ENCODE measurements at places on chromosomes 12 and 14.

GRCh38 chr14:96104469-96105057 lies 65.4 kb downstream of the C14orf132 start:
- DNase-seq = no peak

GRCh38 chr12:100955139-100955538 lies 160.6 kb downstream of the ANO4 start:
- DNase-seq = peak; percentile 85

- DNase-seq = no peak
Observed at GRCh38 chr12:62737188-62737587, 197.8 kb downstream of the PPM1H start.

DNA sequence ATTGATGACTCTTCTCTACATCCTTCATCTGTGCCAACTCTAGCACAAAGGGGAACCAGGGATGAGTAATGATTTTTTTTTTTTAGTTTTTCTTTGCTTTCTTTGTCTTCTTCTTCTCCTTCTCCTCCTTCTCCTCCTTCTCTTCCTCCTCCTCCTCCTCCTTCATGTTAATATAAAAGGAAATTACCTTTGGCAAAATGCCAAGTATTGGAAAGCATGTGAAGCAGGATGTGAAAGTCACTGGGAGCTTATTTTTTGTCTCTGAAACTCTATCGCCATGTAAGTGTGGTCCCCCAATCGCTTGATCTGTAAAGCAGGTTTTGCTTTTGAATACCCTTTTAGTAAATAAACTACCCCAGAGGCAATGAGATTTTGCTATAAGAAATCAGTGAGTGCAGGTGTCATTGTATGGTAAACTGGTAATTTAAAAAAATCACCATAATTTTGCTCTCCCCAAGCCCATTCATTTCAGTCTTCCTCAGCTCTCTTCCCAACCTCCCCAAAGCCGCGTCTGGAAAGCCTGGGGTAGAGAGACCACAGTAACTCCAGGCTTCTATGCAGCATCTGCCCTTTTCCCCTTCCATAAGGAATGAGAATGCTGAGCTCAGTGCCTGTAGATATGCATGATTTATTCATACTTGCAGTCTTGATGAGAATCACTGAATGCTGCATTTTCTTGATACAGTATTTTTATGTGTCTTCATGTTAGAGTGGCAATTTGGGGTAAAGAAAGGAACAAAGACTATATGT lies 388.7 kb downstream of the TMEM117 start:
- no peak for DNase-seq

- DNase-seq = no peak
Observed at GRCh38 chr12:19830446-19830845, 391.2 kb downstream of the AEBP2 start.

DNA sequence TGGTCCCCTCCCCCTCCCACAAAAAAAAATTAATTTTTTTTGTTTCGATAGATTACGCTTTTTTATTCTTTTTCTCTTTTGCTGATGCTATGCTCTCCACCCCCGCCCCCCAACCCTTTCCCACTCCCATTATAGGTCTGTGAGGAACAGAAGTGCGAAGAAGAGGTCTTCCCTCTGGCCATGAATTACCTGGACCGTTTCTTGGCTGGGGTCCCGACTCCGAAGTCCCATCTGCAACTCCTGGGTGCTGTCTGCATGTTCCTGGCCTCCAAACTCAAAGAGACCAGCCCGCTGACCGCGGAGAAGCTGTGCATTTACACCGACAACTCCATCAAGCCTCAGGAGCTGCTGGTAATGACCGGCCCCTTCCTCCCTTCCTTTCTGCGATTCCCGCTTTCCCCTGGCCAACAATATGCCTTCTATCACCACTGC lies 2.3 kb downstream of the CCND2 start:
- no peak for DNase-seq

- DNase-seq = no peak
Observed at GRCh38 chr12:11166300-11166699, 4.7 kb upstream of the SMIM10L1 start.

GRCh38 chr14:78403278-78403815 lies 233.2 kb downstream of the NRXN3 start:
- DNase-seq = peak; percentile 49

- peak; percentile 81 for DNase-seq
Observed at GRCh38 chr12:31736472-31736871, 7.7 kb upstream of the AMN1 start.

- DNase-seq = peak; percentile 90
Observed at GRCh38 chr12:93002293-93003054, 73.4 kb upstream of the EEA1 start.

DNA sequence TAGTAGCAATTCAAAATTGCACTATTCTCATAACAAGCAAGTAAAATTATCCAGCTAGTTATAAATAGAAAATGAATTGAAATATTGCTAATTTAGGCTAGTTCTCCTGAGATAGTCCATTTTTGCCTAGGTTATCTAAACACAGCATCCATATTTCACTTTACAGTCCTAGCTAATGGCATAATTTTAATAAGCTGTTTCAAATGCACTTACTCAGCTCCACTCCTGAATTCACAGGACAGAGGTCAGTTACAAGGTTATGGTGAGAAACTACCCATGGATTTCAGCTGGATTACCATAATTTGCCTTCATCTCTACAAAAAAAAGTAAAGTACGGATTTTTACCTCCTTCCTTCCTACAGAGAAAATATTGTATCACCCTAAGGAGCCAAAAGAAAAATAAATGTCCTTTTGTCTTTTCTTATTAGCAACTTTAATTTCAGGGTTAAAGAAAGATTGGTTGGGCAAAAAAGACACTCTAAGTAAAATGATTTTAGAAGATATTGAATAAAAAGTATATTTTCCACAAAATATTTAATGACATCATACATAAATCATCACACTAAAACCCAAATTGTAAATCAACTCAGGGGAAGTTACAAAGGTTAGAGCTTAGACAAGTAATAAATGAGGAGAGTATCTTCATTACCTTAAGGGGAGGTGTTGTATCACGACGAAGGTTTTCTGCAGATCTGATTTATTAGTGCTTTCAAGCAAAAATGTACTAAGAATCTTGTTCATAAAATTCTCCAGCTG lies 377.4 kb downstream of the C12orf50 start:
- DNase-seq = no peak

DNA sequence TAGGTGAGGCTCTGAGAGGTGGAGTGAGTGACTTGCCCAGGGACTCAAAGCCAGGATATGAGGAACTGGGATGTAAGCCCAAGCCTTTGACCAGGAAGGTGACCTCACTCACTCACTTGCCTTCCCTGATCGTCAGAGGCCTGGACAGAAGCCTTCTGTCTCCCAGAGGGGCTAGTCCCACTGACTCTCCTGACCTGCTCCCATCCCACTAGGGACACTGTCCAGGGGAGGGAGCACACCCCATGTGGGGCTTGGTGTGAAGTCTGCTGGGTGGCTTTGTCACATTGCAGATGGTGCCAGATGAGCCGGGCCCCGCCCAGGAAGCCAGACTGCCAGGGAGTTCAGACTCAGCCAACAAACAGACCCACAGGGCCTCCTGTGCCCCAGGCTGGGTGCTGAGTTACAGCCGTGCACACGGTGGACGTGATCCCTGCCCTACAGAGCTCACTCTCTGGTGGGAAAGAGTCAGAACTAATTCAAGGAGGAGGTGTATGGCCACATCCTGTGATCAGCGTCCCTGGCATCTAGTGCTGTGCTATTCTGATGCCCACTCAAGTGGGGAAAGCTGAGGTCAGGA lies 28.3 kb downstream of the MMAB start:
- peak; percentile 40 for DNase-seq

DNA sequence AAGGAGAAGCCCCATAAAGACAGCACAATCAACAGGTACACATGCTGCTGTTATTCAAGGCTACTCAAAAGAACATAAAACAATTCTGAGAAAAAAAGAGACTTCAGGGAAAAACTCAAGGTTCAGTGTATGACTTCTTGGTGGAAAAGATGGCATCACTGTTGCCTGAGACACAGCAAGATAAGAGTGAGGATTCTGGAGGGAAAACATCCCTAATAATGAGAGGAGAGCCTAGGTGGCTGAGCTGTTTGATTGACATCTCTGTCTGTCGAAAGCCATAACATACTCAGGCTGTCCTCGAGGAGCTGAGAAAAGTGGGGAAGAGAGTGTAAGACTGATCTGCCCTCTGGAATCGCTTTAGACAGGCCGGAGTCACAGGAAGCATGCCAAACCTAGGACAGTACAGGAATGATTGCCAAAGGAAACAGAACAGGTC lies 193.4 kb upstream of the AMIGO2 start:
- DNase-seq = no peak

GRCh38 chr14:75291331-75291730 lies 12.7 kb downstream of the FOS start:
- DNase-seq = no peak

GRCh38 chr14:95437715-95438114 lies 78.7 kb downstream of the SYNE3 start:
- no peak for DNase-seq

DNA sequence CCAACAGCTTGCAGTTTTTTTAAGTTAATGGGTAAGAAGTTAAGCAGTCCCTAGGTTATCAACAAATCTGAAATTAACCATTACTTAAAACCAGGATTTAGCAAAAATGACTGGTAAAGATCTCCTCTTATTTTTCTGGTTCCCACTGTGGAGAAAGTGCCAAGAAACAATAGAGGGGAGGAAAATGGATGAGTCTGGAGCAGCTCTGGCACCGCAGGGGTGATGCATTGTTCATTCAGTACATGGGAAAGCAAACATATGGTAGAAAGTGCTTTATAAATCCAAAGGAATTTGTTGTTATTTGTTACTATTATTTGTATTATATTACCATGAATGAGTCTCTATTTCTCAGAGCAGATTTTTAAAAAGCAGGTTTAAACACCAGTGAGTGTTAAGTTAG lies 92.2 kb downstream of the DYRK2 start:
- peak; percentile 53 for DNase-seq

DNA sequence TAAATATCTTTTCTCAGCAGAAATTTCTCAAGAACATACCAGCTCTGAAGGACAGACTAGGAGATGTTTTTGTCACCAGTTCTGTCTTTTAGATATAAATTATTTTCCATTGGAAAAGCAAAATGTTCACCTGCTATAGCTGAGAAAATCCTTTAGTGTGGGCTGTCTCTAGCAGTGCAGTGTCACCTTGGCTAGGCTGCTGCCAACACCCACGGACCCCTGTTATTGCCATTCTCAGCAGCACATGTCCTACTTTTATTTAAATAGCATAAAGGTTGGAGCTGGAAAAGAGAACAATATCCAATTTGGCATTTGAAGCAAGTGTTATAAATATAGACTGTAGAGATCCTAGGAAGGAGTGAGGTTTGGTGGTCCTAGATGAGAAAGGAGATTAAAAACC lies 156.4 kb downstream of the TPH2 start:
- DNase-seq = no peak

DNA sequence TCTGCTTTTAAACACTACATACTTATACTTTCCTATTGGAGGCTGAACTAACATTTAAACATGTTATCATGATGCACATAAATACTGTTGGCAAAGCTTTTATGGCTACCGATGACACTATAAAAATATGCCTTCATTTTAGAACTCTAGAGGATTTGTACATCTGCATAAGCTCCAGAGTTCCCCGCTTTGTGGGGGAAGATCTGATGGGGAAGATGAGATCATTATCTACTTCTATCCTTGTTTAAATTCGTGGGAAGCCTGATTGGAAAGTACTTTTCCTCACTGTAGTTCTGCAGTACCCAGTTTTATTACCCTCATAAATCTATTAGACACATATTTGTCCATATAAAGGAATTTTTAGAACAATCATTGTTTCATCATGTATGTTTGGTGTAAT lies 299.6 kb upstream of the ATP2B1 start:
- DNase-seq = no peak

Measured in fibroblast of skin of back (primary cell).